ENCODE measurements at places on chromosomes 4 and X.

DNA sequence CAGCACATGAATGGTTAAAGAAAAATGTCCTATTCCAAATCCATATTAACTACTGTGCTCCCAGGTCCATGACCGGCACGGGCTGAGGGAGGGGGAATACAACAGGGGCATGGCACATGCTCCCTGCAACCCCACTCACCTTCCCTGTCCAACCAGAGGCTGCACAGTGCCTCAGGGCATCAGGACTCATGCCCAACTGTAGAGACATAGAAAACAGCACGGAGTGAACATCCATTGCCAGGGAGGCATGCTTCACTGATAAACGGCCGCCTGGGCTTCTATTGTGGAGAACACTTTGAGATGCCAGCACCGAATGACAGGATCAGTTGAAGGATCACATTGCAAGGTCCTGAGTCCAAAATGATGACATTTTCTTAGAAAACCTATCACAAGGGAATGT, 140.6 kb downstream of the STK32B start:
- no peak for DNase-seq

GRCh38 chr4:87391576-87392054, 627 bp upstream of the HSD17B11 start:
- DNase-seq, result no peak

- no peak for DNase-seq
Measured at GRCh38 chrX:2385224-2385623, 115.6 kb downstream of the DHRSX start.

DNA sequence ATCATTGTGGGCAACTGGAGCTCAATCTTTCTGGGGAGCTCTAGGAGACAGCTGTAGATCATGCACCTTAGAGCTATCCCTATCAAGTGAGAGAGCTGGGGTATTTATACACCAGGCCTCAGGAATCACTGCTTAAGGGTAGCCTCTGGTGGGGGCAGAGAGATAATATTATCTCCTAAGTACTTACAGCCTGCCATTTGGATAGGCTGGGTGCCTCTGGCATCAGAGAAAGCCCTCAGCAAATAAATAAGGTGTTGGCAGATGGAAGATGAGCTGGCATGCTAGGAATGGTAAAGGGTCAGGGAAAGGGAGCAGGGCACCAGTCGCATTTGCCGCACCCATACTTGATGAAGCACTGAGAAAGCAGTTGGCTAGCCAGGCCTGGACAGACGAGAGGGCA, 75.9 kb downstream of the HCCS start:
- DNase-seq, result no peak

DNA sequence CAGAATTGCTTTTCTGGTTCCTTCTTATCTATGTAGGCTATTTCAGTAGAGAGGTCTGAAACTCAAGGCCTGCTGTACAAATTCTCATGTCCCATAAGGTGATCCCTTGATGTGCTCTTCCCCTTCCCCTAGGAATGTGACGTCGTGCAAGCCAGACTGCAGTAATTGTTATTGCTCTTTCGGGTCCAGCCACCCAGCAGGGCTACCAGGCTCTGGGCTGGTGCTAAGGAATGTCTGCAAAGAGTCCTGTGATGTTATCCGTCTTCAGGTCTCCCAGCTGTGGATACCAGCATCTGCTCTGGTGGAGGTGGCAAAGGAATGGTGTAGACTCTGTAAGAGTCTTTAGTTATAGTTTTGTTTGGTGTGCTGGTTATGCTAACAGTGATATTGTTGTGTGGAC, 378.7 kb downstream of the C4orf33 start:
- no peak for DNase-seq

- no peak for DNase-seq
Measured at GRCh38 chr4:106355193-106355592, 13.4 kb downstream of the GIMD1 start.

- DNase-seq, result no peak
Measured at GRCh38 chr4:67460574-67460973, 84.7 kb downstream of the CENPC start.

All from stimulated activated CD4-positive, alpha-beta T cell treated with anti-CD3 and anti-CD28 coated beads, Interleukin-1b, Interleukin-23, amount 100 ng/mL, for 24 hours (primary cell).